ENCODE measurements at places on chromosomes 2 and 18.

DNA sequence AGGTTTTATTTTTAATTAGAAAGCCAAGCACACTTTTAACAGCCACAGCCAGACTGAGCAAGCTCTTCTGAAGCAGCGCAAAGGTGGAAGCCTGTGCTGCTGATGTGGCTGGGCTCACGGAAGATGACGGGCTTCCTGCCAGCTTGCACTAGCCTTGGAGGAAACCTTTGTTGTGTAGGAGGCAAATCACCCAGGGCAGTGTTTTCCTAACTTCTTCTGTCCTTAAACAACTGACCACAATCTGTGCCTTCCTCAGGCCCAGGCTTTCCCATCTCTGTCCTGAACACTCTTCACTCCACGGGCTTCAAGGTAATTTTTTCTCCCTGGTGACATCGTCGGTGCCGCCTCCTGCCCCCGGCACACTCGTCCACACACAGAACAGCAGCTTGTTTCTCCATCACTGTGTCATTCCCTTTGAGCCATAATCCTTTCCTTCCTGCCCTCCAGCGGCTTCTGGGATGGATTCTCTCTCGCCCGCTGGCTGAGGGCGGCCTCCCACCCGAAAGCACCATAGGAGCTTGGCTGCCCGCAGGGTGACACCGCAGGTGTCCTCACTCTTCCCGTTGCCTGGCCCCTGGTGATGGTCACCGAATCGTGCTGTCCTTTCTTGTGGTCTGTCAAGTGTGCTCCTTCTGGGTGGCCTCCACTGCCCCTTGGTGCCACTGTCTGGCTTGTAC is 31.1 kb upstream of the INHBB start:
- DNase-seq = no peak

DNA sequence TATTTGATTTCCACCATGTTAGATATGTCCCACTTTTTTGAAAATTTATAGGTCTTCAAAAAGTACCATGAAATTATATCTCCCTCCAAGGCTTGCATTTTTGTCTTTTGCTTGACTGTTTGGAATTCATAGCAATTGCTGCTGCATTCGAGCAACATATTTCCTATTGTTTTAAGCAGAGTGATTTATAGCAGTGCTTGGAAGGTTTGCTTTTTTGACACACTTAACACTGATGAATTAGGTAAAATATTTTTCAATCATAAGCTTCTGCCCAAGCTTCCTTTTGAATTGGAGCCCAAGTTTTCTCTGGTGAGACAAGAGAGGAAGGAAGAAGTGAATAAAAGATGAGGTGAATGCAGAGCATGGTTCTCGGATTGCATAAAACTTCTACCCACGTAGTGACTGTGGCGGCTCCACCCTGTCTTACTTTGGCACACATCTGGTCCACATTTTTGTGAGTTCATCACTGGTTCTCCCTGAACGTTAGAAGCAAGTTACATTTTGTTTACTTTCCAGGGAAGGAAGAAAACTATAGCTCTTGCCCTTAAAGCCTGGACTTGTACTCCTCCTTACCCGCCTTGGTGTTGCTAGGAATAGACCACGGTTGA is 667.0 kb downstream of the TSN start:
- no peak for DNase-seq

DNA sequence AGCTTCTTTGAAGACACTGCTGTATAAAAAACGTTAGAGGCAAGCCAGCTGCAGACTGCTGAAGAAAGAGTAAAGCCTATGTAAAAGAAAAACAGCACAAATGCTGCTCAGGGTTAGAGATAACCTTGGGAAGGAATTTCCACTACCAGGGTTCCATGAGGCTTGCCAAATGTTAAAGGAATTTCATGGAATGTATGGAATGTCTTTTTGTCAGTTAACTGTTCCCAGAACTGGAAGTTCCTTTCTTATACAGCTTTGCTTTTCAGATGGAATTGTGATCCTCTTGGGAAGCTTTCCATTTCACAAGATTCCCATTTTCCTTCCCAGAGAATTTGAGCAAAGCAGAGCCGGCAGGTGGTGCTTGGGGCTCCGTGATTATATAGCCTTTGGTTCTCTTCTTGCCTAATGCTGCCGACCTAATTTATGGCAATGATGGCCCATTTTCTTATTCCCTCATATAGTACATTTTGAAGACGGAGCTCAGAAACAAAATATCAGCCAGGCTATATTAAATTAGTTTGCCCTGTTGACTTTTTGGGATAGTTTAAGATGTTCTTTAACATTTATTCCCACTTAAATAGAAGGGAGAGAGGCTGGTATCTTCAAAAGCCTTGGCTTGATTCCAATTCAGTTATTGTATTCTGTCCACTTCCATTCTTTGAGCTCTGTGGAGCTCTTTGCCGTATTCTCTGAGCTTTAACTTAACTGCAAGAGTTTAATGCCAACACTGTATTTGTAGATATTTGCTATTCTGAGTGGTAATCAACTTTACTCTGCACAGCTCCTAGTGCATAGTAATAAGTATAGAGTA is 162.3 kb downstream of the PHLPP1 start:
- DNase-seq = no peak

- no peak for DNase-seq
Measured at GRCh38 chr2:151009437-151010175, 252.1 kb downstream of the RBM43 start.

Measured in stimulated activated CD4-positive, alpha-beta T cell treated with anti-CD3 and anti-CD28 coated beads, Interleukin-1b, Interleukin-23, amount 100 ng/mL, for 24 hours (primary cell).